ENCODE measurements at places on chromosomes 7 and 10. TPM values are rescaled to one million over a fixed set of nuclear protein-coding genes. Genes with fewer than 3 reads are reported as not detected.
A peak's percentile ranks its signal among the peaks of the same experiment; 100 is the strongest.

- no peak for DNase-seq
- H3K4me1 ChIP-seq = no peaks in the 10 kb centered on the region
- no peaks in the 10 kb centered on the region for H3K36me3 ChIP-seq
- H3K27ac ChIP-seq = no peak overlapping the region
These were observed 58.4 kb downstream of the MGMT start for GRCh38 chr10:129525401-129525801.

GRCh38 chr7:132100483-132100882, 475.8 kb downstream of the PLXNA4 start:
- H3K27me3 ChIP-seq = no peaks in the 10 kb centered on the region

DNA sequence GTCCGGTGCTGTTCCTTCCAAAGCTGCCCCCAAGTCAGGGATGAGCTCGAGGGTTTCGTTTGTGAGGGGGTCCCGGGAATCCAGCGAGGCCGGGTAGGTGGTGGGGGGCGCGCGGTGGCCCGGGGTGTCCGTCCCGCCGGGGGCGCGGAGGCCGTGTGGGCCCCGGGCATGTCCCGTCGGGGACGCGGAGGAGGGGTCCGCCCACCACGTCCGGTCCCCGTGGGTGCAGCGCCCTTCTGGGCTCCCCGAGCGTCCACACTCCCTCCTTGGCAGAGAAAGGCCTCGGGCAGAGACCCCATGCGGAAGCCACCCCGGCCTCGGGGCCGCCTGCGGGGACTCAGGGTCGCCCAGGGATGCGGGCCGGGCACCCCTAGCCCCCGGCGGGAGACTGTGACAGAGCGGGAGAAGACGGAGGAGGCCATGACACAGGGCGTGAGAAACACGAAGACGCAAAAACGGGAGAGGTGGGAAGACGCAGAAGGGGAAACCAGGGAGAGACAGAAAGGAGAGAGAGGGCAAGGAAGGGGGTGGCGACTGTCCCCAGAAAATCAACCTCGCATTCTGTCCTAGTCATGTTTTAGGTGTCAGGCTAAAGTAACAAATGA, 640 bp upstream of the ZNF425 start:
- H3K4me1 ChIP-seq = peaks cover 17% of the 10 kb centered on the region
- DNase-seq = peak; percentile 55
- peak overlapping the region; percentile 92 for H3K4me3 ChIP-seq
- H3K36me3 ChIP-seq = peaks cover 18% of the 10 kb centered on the region

GRCh38 chr10:91512458-91512857, 102.3 kb downstream of the HECTD2 start:
- no peak for DNase-seq
- H3K27me3 ChIP-seq = no peaks in the 10 kb centered on the region
- no peaks in the 10 kb centered on the region for H3K36me3 ChIP-seq
- no peaks in the 10 kb centered on the region for H3K4me1 ChIP-seq
- H3K4me3 ChIP-seq = no peak overlapping the region

The NEBL gene
- total RNA-seq = 21.9 TPM
